Hematopoietic multipotent progenitor cell treated with erythropoietin and hydrocortisone succinate and interleukin-3 and kit ligand, for 15 days (in vitro differentiated cells): ENCODE measurements at places on chromosomes 7 and 10.

DNA sequence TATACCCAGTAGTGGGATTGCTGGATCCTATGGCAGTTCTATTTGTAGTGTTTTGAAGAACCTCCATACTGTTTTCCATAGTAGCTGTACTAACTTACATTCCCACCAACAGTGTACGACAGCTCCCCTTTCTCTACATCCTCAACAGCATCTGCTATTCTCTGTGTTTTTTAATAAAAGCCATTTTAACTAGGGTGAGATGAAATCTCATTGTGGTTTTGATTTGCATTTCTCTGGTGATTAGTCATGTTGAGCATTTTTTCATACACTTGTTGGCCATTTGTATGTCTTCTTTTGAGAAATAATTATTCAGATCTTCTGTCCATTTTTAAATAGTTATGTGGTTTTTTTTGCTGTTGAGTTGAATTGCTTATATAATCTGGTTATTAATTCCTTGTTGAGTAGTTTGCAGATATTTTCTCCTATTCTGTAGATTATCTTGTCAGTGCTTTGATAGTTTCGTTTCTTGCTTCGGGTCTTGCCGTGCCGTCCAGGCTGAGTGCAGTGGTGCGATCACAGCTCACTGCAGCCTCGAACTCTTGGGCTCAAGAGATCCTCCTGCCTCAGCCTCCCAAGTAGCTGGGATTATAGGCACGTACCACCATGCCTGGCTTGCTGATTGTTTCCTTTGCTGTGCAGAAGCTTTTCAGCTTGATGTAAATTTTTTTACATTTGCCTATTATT is 12.0 kb downstream of the MTG1 start:
- DNase-seq, result no peak

DNA sequence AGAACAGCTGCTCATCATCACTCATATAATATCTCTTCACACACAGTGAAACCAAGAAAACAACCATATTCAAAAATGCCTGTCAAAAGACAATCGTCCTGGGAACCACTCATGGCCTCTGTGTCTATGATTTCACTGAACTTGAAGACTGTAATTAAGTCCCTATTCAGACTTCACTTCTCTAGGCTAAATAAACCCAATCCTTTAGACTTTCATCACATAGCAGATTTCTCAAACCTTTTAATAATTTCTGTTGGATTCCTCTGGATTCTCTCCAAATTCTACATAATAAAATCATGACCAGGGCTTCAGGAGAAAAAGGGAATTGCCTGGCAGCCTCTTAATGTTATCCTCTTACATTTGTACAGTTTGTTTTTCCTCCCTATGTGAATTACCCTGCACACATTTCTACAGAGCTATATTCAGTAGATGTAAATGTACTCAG is 201.1 kb downstream of the LRRN3 start:
- DNase-seq, result no peak

DNA sequence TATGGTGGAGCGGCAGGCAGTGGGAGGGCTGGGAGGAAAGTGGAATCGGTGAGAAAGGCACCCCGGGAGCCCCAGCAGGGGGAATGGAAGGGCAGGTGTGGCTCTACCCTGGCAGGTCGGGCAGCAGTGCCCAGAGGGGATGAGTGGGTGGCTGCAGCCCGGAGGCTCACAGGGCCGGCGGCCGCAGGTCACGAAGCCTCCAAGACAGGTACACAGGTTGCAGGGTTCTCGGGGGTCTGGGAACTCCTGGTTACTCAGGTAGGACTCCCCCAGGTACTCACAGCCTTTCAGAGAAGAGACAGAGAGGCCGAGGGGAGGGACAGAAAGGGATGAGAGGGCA is 21.8 kb downstream of the KCP start:
- DNase-seq, result no peak

DNA sequence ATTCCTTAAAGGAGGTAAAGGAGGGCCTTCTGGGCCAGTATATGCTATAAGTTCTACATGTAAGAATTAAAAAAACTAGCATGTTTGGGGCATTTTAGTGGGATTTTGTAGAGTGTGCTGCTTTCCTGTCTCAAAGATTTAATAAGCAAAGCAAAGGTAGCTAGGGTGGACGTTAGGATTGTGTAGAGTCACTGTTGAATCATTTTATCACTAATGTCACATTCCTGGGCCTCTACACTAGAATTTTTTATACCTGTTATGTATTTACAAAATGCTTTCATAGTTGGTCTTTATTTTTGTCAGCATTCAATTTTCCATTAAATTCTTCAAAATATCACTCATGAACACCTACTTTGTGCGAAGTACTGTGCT is 139.4 kb upstream of the PHYHIPL start:
- no peak for DNase-seq

GRCh38 chr7:119724041-119724792 is 548.8 kb upstream of the KCND2 start:
- DNase-seq, result no peak

DNA sequence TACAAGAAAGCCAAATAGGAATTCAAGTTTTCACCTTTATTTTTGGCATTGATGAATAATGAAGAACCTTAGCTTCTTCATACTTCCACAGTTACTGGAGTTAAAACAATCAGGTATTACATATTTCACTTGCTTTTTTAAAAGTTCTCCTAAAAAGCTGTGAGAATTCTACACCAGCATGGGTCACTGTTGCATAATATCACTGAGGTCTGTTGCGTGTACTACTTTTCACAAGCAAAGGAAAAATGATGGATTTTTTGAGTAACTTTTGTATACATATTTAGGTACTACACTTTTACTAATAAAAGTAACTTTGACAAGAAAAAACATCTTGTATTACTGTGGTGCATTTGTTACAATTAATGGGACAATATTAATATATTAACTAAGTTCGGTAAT is 15.2 kb downstream of the FAM24B start:
- no peak for DNase-seq

- no peak for DNase-seq
These were observed 116.2 kb upstream of the LAMB4 start for GRCh38 chr7:108246227-108246837.

GRCh38 chr10:84659497-84660439 is 331.4 kb downstream of the CCSER2 start:
- DNase-seq, result no peak

DNA sequence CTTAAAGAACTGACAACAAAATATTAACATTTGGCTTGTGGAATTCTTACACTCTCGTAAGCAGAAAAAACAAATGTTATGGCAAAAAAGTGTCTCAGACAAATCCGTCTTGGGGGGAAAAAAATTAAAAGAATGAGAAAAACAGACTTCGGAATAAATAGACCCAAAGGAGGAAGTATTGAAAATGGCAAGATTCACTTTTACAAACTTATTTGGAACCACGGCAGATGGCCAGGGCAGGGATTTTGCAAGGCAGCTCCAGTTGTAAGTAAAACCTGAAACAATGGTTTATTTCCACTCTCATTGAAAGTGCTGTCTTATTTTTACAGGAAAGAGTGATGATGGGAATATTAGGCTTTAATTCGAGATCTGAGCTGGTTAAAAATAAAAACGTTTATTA is 1.5 kb upstream of the ZNF438 start:
- DNase-seq, result no peak

DNA sequence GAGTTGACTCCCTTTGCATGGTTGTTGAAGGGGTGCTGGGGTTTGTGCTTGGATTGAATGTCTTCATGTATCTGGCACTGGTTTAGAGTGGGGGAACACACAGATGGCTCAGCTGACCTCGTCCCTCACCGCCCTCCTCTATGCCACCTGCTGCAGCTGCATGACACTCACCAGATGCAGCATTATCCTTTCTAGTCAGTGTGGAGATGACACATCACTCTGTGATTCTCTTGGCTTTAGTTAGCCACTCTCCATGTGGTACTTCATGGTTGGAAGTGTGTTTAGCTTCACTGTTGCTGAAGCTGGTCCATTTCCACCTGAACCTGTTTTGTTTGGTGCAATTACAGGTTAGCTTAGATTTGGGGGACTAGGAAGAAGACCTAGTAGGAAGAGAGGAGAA is 56.3 kb upstream of the BMPER start:
- DNase-seq, result no peak

- no peak for DNase-seq
These were observed 62.3 kb downstream of the CREM start for GRCh38 chr10:35188954-35189353.

DNA sequence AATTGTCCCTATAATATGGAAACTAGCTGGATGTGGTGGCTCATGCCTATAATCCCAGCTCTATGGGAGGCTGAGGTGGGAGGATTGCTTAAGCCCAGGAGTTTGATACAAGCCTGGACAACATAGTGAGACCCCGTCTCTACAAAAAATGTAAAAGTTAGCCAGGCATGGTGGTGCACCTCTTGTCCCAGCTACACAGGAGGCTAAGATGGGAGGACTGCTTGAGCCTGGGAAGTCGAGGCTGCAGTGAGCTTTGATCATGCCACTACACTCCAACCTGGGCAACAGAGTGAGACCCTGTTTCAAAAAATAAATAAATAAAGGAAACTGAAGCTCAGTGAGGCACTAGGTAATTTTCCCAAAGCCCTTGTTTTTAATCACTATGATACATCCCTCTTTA is 15.7 kb upstream of the ERLIN1 start:
- DNase-seq, result no peak

GRCh38 chr10:62038609-62039190 is 137.2 kb downstream of the ARID5B start:
- DNase-seq, result no peak

DNA sequence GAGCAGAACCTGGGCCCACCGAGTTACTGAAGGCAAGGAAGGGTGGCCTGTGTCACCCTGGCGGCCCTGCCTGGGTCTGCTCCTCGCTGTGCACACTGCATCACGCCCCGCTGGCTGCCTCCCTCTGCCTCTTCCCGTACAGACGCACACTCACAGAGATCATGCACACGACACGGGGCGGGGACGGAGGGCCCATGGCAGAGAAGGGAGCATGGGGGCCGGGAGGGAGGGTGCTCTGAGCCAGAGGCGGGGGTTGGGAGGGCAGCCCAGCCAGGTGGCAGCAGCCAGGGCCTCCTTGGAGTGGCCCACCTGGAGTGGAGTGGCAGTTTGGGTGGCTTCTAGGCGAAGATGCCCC is 16.6 kb downstream of the BUD23 start:
- no peak for DNase-seq

DNA sequence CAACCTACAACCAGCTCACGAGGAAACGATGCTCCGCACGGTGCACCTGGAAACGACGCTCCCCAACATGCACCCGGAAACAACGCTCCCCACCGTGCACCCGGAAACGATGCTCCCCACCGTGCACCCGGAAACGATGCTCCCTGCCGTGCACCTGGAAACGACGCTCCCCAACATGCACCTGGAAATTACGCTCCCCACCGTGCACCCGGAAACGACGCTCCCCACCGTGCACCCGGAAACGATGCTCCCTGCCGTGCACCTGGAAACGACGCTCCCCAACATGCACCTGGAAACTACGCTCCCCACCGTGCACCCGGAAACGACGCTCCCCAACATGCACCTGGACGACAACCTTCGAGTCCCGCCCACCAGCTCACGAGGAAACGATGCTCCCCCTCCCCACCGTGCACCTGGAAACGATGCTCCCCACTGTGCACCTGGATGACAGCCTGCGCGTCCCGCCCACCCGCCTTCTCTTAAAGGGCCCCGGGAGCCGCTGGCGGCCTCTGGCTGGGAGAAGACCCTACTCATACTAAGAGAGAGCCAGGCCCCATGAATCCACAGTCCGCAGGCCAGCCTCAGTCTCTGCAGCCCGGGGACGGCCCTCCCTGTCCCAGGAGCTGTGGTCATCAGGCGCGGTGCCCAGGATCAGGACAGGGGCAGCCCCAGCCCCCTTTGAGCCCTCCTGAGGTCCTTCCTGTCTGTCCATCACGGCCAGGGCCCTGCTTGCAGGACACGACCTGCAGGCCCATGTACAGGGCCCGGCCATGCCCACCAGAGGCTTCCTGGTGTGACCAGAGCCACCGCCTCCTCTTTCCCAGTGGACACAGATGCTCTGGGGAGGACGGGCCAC is 98.3 kb downstream of the PDGFA start:
- no peak for DNase-seq

- no peak for DNase-seq
These were observed 76.9 kb upstream of the PRSS58 start for GRCh38 chr7:142334806-142335205.

DNA sequence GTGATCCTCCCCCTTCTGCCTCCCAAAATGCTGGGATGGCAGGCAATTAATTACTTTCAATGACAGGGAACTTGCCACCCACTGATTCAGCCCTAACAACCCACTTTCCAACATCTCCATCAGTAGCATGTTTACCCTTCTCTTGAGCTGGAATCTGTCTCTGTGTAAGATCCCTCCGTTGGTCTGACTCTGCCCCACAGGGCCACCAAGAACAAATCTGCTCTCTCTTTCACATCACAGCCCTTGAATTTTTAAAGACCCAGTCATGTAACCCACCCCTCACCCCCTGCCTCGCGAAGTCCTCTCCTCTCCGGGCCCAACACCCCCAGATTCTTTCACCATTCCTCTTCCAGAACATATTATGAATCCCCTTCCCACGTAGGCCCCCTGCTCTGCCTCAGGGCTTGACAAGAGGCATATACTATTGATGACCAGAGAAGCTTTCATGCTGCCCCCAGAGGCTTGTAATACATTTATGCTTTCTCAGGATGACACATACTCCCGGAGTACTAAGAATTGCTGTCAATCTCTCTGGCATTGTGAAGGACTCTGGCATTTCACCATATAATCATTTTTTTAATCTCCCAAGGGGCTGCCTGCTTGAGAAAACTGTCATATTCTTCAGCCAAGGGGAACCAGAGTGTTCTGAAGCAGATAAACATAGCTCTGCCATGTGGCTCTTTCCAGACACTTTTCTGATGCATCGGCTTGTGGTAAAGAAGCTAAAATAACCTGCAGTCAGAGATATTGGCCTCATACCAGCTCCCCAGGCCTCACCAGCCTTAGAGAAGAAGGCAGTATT is 179.2 kb upstream of the AUTS2 start:
- DNase-seq, result peak; percentile 19

DNA sequence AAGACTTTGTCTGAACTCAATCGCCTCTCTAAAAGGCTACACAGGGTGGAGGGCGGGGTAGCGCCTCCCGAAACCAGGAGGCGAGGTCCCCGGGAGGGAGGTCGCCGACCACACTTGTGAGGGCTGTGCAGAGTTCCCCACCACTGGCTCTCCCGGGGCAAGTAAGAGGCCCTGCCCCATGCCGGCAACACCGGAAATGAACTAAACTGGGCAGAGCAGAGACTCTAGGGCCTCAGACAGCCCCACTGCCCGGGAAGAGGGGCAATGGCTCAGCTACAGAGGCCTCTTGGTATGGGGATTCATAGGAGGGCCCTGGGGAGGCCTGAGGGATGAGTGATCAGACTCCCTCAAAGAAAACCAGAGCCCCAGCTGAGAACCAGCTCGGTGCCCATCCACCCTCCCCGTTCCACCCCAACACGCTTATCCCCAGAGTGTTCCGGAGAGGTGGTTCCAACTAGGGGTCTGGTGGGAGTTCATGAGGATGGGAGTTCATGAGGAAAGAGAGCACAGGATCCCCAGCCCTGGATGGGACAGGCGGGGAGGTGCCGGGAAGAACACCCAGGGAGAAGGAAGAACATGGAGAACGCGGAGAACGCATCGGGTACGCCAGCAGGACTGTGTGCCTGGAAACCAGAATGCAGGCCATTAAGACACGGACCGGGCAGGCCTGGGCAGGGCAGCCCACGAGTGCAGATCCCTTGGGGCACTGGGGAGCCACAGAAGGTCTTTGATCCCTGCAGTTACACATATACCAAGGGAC is 89.4 kb upstream of the MYL10 start:
- DNase-seq, result no peak
